ENCODE measurements at places on chromosomes 12 and 14. TPM values are rescaled to one million over a fixed set of nuclear protein-coding genes. Genes with fewer than 3 reads are reported as not detected.

ETFBKMT gene
- 5.7 TPM for total RNA-seq

MEG3 gene
- total RNA-seq, result 33.5 TPM

- no peak for DNase-seq
Measured at GRCh38 chr12:30962047-30962446, 35.5 kb downstream of the TSPAN11 start.

DNA sequence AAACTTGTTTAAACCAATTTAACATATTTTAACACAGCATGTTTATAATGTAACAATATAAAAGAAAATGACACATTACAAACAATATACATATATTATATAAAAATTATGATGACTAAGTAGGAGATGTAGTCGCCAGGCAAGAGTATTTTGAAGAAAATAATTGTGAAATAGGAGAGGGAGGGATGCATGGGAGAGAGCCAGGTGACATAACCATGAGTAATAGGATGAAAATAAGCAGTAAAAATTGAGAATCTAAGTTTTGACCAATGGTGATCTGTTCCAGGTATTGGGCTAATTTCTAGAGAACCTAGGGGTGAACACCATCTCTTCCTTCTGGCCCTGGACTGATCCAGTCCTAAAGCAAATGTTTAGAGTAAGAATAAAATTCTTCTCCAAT, 315.2 kb upstream of the G2E3 start:
- DNase-seq, result no peak

DNA sequence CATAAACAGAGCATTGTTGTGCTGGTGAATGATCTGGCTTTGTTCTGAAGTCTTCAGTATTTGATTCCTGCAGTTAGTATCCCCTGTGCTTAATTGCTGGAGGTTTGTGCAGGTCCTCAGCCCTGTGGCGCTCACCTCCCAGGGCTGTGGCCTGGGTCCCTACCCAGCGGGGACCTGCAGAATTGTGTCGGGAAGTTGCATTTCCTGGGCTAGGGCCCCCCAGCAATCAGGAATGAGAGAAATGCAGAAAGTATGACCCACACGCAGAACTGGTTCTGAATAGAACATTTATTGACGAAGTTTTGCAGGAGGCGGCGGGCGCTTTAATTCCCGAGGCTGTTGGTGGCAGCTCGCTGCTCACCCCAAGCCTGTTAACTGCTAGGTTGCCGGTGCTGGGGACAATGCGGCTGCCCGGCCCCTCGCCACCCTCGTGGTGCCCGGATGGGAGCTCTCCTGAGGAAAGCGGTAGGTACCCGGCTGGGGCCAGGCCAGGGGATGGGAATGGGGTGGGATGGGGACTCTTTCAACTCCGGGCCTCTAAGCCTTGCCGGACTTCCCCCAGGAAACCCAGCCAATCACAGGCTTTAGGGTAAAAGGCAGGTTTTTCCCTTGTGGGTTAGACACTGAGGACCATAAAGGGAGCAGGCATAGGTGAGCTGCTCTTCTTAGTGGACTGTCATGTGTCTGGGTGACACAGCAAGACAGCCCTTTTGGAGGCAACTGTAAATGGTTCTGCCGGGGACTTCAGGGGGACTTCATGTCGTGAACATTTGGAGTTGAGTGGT, 11.6 kb downstream of the PLEKHG3 start:
- no peak for DNase-seq
